ENCODE measurements at places on chromosomes 4 and X.
A peak's percentile ranks its signal among the peaks of the same experiment; 100 is the strongest.

- no peak for DNase-seq
These were observed 632.0 kb downstream of the IQCM start for GRCh38 chr4:149183638-149184037.

DNA sequence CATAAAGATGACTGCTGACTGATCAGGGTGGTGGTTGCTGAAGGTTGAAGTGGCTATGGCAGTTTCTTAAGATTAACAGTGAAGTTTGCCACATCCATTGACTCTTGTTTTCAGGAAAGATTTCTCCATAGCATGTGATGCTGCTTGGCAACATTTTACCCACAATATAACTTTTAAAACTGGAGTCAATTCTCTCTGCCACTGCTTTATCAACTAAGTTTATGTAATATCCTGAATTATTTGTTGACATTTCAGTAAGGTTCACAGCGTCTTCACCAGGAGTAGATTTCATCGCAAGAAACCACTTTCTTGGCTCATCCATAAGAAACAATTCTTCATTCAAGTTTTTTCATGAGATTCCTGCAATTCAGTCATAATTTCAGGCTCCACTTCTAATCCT lies 166.5 kb upstream of the SPRY1 start:
- no peak for DNase-seq

- DNase-seq: no peak
These were observed 39.8 kb downstream of the PLK4 start for GRCh38 chr4:127920521-127920920.

DNA sequence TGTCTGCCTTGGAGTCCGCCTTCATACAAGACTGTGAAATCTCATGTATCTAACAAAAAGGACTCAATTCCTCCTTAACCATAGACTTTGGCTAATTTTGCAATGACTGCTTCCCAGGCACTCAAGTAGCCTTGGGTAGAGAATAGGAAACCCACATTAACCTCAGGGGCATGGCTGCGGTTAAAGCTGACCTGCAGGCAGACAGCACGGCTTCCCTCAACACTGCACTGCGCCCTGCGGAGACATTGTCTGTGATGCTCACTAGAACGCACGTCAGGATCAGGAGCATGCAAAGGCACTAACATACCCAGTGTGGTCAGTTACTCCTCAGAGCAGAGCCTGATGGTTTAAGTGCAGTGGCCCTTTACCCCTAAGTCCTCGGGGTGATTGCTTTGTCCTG lies 10.3 kb upstream of the GPR143 start:
- DNase-seq: no peak

- peak; percentile 17 for DNase-seq
These were observed 66.1 kb downstream of the TNIP2 start for GRCh38 chr4:2689825-2690700.

DNA sequence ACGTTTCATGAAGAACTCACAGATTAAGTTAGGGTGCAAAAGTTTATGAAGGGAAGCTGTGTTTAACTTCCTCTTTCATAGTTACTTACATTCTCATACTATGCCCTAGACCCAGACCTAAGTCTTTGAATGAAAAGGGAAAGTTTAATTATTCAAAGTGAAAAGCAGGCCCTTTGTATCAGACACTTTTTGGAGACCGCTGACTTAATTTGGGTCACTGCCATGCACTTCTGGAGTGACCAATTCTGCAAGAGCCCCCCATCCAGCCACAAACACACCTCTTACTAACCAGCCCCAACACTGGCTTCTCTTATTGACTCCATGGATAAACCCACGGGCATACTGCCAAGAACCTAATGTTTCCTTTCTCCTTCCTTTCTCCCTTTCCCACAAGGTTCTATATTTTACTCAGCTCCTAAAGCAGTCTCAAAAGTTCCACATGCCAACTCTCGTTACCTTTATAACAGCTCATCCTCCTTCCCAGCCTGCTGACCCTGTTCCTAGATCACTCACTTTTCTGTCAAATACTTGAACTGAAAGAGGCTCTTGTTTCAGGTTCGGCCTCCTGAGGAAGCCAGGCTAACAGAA lies 34.5 kb downstream of the ABCE1 start:
- DNase-seq: peak; percentile 19

DNA sequence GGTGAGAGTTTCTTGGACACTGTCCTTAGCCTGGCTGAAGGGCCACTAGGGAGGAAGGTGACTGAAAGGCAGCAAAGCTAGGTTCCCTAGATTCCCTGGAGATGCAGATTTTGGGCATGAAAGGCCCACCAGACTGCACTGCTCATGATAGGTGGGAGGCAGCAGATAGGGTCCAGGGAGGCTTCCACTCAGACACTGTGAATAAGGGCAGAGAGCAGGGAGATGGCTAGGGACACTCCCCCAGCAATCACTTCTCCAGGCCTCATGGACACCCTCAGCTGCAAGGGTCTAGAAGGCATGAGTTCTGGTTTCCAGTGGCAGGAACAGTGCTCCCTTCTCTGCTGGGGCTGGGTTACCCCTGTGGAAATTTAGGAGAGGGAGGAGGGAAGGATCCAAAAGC lies 20.1 kb downstream of the ARMCX2 start:
- DNase-seq: no peak

DNA sequence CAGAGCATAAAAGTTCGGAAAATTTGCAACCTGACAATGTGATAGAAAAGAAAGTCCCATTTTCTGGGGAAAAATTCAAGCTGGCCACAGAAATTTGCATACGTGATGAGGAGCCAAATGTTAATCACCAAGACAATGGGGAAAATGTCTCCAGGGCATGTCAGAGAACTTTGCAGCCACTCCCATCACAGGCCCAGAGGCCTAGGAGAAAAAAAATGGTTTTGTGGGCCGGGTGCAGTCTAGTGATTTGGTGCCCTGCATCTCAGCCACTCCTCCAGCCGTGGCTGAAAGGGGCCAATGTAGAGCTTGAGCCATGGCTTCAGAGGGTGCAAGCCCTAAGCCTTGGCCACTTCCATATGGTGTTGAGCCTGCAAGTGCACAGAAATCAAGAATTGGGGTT lies 71.2 kb downstream of the CHRNA9 start:
- no peak for DNase-seq

GRCh38 chr4:77564231-77564630 lies 41.4 kb upstream of the CXCL13 start:
- no peak for DNase-seq

GRCh38 chrX:72114306-72114705 lies 17.4 kb downstream of the RTL5 start:
- no peak for DNase-seq

GRCh38 chr4:146342600-146343192 lies 128.4 kb downstream of the REELD1 start:
- peak; percentile 44 for DNase-seq

Data from fibroblast of skin of right biceps (primary cell).